Activated T-cell treated with anti-CD3 and anti-CD28 coated beads, Interleukin-2, amount 50 U/mL, for 1 hour (primary cell): ENCODE measurements at places on chromosomes 3 and 15.

DNA sequence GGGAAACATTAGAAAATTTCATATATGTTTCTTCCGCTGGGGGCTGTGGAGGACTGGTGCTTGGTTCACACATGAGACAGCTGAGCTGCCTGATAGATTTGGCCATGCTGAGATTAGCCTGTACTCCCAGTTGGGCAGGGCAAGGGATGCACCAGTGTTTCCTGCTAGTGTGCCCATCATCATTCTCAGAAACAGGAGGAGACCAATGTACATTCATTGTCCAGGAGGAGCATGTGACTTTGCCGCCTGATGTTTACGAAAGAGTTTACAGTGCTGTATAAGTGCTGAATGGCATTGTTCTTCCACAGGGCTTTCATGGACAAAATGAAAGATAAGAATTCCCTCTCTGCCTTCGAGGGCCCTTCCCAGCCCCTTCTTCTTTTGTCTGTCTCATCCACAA lies 311.1 kb upstream of the THBS1 start:
- no peak for DNase-seq

- DNase-seq = no peak
These were observed 166.2 kb downstream of the NEK10 start for GRCh38 chr3:27202959-27203358.

- no peak for DNase-seq
These were observed 560.5 kb downstream of the NR2F2 start for GRCh38 chr15:96891046-96891445.

GRCh38 chr15:70882361-70882760 lies 9.9 kb downstream of the THAP10 start:
- DNase-seq = no peak

DNA sequence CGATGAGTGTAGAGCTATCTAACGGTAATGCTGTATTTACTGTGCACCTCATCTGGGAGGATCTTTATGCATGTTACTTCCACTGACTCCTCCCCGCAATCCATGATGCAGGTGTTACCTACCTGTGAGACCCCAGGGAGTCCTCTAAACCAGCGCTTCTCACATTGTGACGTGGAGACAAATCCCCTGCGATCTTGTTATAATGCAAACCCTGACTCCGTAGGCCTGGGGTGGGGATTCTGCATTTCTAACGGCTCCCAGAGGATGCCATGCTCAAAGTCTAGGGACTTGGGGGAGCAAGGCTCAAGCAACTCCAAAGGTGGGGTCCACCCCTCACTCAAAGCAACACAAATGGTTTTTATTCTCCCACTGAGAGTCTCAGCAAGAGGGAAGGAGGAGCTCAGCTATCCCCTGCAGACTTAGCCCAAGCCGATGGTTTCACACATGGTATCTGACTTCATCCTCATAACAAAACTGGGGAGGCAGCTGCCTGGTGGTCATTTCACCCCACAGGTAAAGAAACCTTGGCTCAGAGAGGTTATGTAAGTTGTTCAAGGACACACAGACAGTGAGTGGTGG lies 63.6 kb downstream of the PCSK6 start:
- no peak for DNase-seq

- DNase-seq = no peak
These were observed 4.2 kb downstream of the RAP2B start for GRCh38 chr3:153166206-153166605.

GRCh38 chr3:113165841-113166240 lies 45.5 kb upstream of the BOC start:
- no peak for DNase-seq

GRCh38 chr15:101488300-101489164 lies 975 bp downstream of the PCSK6 start:
- DNase-seq = no peak
